ENCODE measurements at places on chromosomes 4 and X. TPM values are rescaled to one million over a fixed set of nuclear protein-coding genes. Genes with fewer than 3 reads are reported as not detected.

DNA sequence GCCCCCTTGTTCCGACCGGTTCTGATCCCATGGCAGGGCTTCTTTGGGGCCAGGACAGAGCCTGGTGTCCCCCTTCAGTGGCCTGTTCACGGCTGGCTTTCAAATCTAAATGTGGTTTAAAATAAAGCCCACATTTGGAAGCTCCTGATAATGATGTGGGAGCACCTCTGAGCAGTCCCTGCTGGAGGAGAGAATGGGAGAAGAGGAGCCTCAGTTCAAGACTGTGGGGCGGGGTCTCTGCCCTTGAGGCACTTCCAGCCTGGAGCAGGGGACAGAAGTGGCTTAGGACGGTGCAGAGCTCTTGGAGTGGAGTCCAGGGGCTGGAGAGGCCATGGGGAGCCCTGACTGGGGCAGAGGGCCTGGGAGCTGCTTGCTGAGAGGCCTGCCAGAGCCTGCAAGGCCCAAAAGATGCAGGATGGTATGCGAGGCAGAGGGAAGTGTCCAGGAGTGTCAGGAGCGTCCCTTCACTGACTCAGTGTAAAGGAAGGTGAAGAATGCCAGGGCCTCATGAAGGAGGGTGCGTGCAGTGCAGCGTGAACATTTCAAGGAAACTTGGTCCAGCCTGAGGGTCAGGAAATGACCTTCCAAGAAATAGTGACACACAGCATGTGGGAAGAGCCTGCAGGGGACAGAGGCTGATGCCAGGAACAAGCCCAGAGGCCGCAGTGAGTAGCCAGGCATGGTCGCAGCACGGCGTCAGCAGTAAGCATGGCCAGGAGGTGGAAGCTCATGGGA is 21.1 kb upstream of the TADA2B start:
- no peak for DNase-seq

JAKMIP1 gene
- 0.08 TPM for polyA plus RNA-seq

DNA sequence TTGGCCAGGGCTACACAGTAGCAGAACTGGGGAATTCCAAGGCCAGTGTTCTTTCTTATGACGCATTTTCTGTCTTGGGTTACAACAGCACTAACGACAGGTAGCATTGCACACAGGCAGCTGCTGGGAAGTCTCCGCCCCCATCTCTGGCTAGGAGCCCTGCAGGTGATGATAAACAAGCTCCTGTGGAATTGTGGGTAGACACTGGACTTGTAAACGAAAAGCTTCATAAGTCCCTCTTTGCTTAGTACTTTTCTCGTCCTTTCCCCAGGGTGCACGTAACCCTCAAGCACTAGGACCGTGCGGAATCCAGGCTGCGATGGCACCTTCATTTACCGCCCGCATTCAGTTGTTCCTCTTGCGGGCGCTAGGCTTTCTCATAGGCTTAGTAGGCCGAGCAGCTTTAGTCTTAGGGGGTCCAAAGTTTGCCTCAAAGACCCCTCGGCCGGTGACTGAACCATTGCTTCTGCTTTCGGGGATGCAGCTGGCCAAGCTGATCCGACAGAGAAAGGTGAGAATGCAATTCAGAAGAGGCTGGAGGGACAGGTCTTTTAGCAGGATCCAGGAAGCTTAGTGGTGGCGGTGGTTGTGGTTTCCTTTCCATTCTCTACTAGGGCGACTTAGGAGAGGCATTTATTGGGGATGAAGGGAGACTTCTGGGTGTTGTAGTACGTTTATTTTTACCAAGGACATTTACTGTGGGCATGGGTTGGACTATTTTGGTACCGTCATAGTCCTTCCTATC is at the start of gene FAAH2:
TSS of gene FAAH2 (plus strand) at position 200 of the 745 bp plus-strand sequence. CDS start at position 320, 120 bp downstream.
- peak; percentile 45 for DNase-seq

CXorf49 gene
- not detected for polyA plus RNA-seq

- no peak for DNase-seq
Measured at GRCh38 chrX:29071525-29072320, 484.5 kb downstream of the IL1RAPL1 start.

- no peak for DNase-seq
Measured at GRCh38 chr4:30056016-30056766, 664.0 kb upstream of the PCDH7 start.

JADE3 gene
- 30.1 TPM for polyA plus RNA-seq

Data from left kidney (tissue), 8 donors.